ENCODE measurements at places on chromosomes 4 and X.

- no peak for DNase-seq
These were observed 20.4 kb upstream of the RAB40A start for GRCh38 chrX:103539695-103540094.

DNA sequence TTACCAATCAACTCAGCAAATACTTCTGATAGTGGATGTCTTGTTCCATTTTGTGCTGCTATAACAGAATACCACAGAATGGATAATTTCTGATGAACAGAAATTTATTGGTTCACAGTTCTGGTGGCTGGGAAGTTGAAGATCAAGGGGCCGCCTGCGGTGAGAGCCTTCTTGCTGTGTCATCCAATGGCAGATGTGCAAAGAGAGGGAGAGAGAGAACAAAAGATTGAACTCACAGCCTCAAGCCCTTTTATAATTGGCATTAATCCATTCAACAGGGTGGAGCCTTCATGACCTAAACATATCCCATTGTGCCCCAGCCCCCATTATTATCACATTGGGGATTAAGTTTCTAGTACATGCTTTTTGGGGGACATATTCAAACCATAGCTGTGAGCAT, 86.1 kb downstream of the ADGRG4 start:
- no peak for DNase-seq

- DNase-seq = no peak
These were observed 202.8 kb downstream of the SHROOM3 start for GRCh38 chr4:76637712-76638361.

GRCh38 chrX:335758-336155, 17.2 kb upstream of the GTPBP6 start:
- no peak for DNase-seq

DNA sequence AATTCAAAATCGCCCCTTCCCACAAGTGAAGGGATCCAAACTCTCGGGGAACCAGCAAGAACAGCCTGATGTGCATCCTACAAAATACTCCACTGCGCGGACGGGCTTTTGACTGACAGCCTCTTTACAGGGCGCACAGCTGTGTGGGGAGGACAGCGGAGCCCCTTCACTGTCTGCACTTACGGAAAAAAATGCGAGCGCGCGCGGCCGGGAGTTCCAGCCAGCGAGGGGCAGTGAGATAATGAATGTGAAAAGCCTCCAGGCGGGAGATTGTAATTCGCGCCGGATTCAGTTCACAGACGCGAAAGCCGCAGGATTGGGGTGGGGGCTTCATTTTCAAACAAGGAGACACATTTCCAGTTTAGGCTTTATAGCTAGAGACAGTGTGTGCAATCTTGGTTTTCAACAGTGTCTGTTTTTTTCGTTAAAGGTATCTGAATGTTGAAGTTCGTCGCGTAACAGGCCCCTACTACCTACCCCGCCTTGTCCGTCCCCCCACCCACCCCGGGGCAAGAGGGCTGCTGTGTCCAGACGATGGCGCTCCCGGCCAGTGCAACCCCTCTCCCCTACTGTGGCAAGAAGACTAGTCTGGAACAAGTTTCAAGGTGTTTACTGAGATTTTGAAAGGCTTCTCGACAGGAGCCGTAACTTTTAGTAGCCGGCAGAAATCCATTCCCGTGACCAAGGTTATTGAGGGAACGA, 1.7 kb upstream of the GPR50 start:
- no peak for DNase-seq

All from caudate nucleus (tissue), 63 donors.